Astrocyte of the spinal cord (primary cell): ENCODE measurements at places on chromosomes 6 and 20.
A peak's percentile ranks its signal among the peaks of the same experiment; 100 is the strongest.

DNA sequence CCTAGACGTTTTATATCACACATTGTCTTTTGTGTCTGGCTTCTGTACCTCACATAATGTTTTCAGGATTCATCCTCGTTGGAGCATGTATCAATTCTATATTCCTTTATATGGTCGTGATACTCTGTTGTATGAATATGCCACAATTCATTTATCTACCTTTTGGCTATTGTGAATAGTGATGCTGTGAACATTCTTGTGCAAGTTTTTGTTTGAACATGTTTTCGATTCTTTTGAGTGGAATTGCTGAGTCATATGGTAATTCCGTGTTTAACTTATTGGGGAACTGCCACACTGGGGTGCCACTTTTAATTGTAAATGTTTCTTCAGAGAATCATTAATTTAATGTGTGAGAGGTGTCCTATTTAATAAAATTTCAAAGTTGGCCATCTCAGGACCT, 101.2 kb downstream of the SLC35B3 start:
- no peak for DNase-seq

GRCh38 chr20:19738951-19739350, 19.1 kb upstream of the RIN2 start:
- peak; percentile 9 for DNase-seq

- no peak for DNase-seq
Observed at GRCh38 chr6:140340795-140341194, 966.3 kb upstream of the CITED2 start.

DNA sequence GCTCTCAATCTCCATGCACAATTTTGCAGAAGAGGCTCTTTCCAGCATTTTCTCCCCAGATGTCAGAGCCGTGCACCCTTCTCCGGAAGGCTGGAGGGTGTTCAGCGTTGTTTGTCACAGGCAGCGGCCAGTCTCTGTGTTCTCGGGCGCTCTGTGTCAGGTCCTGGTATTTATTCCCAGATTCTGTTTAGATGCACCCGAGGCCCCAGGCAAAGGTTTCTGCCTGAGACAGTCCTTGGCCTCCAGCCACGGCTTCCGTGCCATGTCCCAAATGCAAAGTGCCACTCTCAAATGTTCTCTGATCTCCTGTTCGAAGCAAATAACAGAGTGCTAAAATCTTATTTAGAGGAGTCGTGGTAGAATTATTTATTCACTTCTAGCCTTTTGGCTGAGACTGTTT, 140.3 kb upstream of the AGPAT4 start:
- no peak for DNase-seq
